ENCODE measurements at places on chromosomes 13 and 19. TPM values are rescaled to one million over a fixed set of nuclear protein-coding genes. Genes with fewer than 3 reads are reported as not detected.

DNA sequence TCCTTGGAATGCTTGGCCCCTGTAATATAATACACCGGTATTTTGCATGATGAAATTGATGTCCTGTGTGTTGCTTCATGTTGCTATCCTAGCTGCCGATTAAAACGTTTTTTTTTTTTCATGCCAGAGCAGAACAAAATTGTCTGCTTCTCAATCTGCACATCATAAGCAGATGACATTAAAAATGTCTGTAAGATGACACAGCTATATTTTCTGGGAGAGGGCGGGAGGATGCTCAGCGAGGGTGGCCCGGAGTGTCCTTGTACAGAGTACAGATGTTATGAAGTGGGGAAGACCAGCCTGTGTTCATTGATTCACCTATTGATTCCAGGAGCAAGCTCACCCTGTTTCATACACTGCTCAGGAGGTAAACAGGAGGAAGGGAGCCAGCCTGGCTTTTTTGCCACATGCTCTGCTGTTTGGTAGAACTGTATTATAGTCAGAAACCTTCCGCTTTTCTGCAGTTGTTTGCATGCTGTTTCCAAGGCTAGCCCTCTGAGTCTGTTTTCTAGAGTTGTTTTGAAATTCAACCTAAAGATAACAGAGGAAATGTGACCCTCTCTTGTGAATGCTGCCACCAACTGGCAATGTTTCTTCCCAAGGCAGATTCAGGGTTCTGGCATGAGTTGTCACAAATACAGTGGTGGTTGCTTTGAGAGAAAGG is 4.7 kb upstream of the IRS2 start:
- H3K4me3 ChIP-seq = no peak overlapping the region

GRCh38 chr19:50974702-50975556 is 5.5 kb upstream of the KLK6 start:
- H3K27me3 ChIP-seq = peaks cover 6% of the 10 kb centered on the region
- no peak for DNase-seq
- peaks cover 6% of the 10 kb centered on the region for H3K36me3 ChIP-seq
- H3K4me3 ChIP-seq = no peak overlapping the region

- no peak overlapping the region for H3K27ac ChIP-seq
- H3K4me1 ChIP-seq = no peaks in the 10 kb centered on the region
- DNase-seq = no peak
- no peaks in the 10 kb centered on the region for H3K36me3 ChIP-seq
- H3K4me3 ChIP-seq = no peak overlapping the region
Observed at GRCh38 chr13:60369242-60369641, 27.8 kb upstream of the TDRD3 start.

DNA sequence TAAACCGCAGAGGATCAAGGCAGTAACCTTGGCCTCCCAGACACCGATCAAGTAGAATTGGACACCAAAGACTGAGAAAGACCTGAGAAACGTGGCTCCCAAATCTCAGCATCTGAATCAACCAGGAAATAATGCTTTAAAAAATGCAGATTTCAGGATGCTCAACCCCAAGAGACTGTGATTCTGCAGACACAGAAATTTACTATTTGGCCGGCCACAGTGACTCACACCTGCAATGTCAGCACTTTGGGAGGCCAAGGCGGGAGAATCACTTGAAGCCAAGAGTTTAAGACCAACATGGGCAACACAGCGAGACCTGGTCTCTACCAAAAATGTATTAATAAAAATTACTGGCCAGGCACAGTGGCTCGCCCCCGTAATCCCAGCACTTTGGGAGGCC is 6.2 kb downstream of the ABCC4 start:
- no peak overlapping the region for H3K27ac ChIP-seq
- peaks cover 2% of the 10 kb centered on the region for H3K27me3 ChIP-seq
- no peak for DNase-seq
- peaks cover 18% of the 10 kb centered on the region for H3K36me3 ChIP-seq
- H3K4me3 ChIP-seq = no peak overlapping the region

- H3K36me3 ChIP-seq = no peaks in the 10 kb centered on the region
- no peak overlapping the region for H3K27ac ChIP-seq
- no peaks in the 10 kb centered on the region for H3K4me1 ChIP-seq
- no peak overlapping the region for H3K4me3 ChIP-seq
Observed at GRCh38 chr13:63773476-63773875, 2357.8 kb upstream of the PCDH20 start.

DNA sequence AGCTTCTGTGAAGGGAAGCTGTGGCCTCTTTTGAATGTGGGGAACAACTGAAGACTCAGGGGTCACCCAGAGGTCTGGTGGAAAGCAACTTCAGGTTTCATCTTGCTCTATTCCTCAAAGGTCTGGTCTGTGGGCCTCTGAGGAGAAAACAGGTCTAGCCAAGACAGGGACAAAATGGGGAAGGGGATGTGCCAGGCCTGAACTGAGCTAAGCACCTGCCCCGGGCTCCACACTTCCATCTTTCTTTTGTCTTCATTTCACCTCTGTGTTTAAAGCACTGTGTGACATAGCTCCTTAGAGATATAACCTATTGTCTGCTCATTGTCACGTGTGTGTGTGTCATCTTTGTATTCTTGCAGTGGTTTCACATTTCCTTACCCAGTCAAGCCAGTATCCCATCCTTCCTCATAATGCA is 19.9 kb upstream of the GDF15 start:
- peak overlapping the region; percentile 98 for H3K27ac ChIP-seq
- H3K4me3 ChIP-seq = no peak overlapping the region
- DNase-seq = peak; percentile 29
- H3K36me3 ChIP-seq = peaks cover 39% of the 10 kb centered on the region
- H3K27me3 ChIP-seq = peaks cover 2% of the 10 kb centered on the region

DNA sequence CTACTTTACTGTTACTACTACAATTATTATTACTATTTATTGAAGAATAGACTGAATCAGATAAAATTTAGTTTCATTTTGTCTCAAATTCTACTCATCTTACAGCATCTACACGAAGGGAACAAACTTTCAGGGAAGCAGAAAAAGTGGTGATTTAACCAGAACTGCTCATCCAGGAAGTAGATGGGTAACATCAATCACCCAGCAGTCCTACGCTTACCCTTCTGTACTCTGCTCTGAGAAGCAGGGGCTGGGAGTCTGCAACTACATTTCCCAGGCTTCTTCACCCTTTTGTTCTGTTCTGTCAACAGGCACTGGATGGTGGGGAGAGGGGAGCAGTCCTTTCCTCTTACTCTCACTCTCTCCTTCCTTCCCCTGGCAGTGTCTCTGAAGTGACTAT is 31.4 kb upstream of the GGACT start:
- H3K4me1 ChIP-seq = peaks cover 3% of the 10 kb centered on the region
- H3K36me3 ChIP-seq = no peaks in the 10 kb centered on the region
- DNase-seq = no peak
- no peak overlapping the region for H3K4me3 ChIP-seq
- no peaks in the 10 kb centered on the region for H3K27me3 ChIP-seq

DNA sequence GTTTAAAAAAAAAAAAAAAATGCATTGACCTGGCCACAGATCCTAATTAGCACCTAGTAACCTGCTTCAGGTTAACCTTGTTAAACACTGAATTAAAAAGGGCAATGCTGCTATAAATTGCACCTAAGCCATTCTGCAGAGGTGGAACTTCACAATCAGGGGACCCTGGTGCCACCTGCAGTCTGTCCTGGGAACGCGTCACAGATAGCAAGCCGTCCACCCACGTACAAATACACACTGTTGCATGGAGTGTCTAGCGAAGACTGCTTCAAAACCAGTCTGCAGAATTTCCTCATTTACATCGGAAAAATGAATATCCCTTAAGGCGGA is 169.3 kb downstream of the COL4A1 start:
- peak overlapping the region; percentile 75 for H3K27ac ChIP-seq
- peak overlapping the region; percentile 89 for H3K4me3 ChIP-seq
- peaks cover 9% of the 10 kb centered on the region for H3K4me1 ChIP-seq
- peaks cover 8% of the 10 kb centered on the region for H3K36me3 ChIP-seq
- no peaks in the 10 kb centered on the region for H3K27me3 ChIP-seq

DNA sequence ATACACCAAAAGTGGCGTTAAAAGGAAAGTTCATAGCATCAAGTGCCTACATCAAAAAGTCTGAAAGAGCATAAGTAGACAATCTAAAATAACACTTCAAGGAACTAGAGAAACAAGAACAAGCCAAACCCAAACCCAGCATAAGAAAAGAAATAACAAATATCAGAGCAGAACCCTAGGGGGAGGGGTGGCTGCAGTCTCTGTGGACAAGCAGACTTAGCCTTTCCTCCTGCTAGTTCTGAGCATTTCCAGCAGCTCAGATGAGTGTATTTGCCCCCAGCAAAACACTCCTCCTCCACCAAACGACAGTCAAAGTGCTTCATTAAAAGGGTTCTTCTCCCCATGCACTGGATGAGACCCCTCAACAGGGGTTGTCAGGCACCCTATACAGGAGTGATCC is 7.1 kb upstream of the ZNF90 start:
- no peak for DNase-seq
- no peak overlapping the region for H3K27ac ChIP-seq
- peaks cover 10% of the 10 kb centered on the region for H3K36me3 ChIP-seq
- no peaks in the 10 kb centered on the region for H3K4me1 ChIP-seq
- H3K27me3 ChIP-seq = peaks cover 4% of the 10 kb centered on the region

DNA sequence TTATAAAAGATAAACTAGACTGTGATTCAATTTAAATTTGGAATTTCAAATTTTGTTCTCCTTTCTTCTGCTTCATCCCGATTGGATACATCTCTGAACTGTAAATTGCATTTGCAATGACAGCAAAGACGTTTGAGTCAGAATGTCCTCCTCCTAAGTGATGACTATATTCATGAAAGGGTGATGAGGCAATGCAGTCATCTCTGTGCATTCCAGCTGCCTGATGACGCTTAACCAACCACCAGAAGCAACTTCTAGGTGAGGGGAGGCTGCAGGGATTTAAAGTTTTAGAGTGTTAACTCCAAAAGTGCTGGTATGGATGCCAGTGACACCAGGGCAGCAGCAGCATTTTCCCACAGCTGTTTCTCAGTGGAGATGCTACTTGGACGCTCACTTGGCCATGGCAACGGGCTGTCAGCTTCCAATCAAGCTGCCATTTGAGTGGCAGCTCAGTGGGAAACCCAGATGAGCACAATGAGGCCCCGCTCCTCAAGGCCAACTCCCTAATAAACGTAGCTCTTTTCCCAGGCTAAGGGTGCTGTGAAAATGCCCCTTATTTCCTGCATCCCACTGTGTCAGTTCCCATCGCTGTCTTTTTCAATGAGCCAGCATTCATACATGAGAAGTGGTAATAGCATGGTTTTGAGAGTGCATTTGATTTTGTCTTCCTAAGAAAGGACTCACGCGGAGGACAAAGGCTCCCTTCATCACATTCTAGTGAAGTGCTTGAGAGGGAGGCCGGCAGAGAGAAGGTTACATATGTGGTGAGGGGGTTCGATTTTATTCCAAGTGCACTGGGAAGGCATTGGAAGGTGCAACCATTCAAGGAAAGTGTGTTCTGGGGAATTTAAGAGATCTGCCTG is 45.2 kb upstream of the AMER2 start:
- peak; percentile 63 for DNase-seq
- H3K4me1 ChIP-seq = peaks cover 31% of the 10 kb centered on the region
- H3K36me3 ChIP-seq = no peaks in the 10 kb centered on the region
- no peak overlapping the region for H3K4me3 ChIP-seq
- H3K27me3 ChIP-seq = peaks cover 7% of the 10 kb centered on the region

DNA sequence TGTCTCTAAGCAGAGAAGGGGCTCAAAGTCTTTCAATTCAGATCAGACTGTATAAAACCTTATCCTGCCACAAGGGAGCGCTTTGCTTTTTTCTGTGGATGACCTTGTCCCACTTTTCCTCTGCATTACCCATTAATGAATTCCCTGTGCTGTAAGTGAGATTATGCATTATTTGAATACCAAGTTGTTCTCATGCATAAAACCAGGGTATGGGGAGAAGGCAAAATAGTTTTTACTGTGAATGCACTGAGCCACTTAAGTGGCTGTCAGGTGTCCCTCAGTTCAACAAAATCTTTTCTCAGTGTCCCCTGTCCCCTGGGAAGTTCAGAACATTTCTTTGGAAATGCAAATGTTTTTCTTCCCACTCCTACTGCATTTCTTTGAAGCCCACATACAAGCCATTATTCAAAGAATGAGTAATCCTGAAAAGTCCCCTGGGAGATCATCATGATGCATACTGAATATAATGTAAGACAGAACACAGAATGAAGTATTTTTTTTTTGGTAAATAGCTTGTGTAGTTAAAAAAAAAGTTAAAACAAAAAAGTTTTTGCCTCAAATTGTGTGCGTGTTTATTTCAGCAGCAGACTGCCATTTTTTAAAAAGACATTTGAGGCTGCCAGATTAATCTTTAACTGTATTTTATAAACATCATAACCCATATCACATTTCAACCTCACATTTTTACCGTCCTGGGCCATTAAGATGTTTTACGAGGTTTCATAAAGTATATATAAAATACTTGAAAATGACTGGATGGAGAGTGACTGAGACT is 506.7 kb upstream of the PCDH9 start:
- H3K4me3 ChIP-seq = no peak overlapping the region
- no peaks in the 10 kb centered on the region for H3K27me3 ChIP-seq
- no peaks in the 10 kb centered on the region for H3K4me1 ChIP-seq
- DNase-seq = no peak
- H3K36me3 ChIP-seq = no peaks in the 10 kb centered on the region

CEACAM5 gene
- total RNA-seq = not detected

IL17D gene
- total RNA-seq = 0.48 TPM

KISS1R gene
- not detected for total RNA-seq

CLEC17A gene
- not detected for total RNA-seq

ZNF541 gene
- not detected for total RNA-seq

SMAD9 gene
- total RNA-seq = 11.7 TPM

SPRY2 gene
- total RNA-seq = 41.5 TPM

ING1 gene
- total RNA-seq = 8.3 TPM

ZNF28 gene
- total RNA-seq = 14.2 TPM
